Activated T-helper 2 cell treated with anti-CD3 and anti-CD28 coated beads, Interferon-gamma antibody, Interleukin-2, Interleukin-4, amounts not matched to agents 10 μg/mL and 5 μg/mL and 100 μg/mL, durations not matched to agents 14 hours and 24 hours and 36 hours (primary cell): ENCODE measurements at places on chromosomes 1 and 21.

- no peak for DNase-seq
- H3K27ac ChIP-seq, result no peak overlapping the region
- H3K27me3 ChIP-seq, result no peaks in the 10 kb centered on the region
- peaks cover 62% of the 10 kb centered on the region for H3K36me3 ChIP-seq
Observed at GRCh38 chr1:183553764-183554163, 36.5 kb downstream of the NCF2 start.

GRCh38 chr1:206713910-206714312, 29.2 kb downstream of the MAPKAPK2 start:
- no peaks in the 10 kb centered on the region for H3K27me3 ChIP-seq
- DNase-seq, result no peak
- no peak overlapping the region for H3K27ac ChIP-seq

DNA sequence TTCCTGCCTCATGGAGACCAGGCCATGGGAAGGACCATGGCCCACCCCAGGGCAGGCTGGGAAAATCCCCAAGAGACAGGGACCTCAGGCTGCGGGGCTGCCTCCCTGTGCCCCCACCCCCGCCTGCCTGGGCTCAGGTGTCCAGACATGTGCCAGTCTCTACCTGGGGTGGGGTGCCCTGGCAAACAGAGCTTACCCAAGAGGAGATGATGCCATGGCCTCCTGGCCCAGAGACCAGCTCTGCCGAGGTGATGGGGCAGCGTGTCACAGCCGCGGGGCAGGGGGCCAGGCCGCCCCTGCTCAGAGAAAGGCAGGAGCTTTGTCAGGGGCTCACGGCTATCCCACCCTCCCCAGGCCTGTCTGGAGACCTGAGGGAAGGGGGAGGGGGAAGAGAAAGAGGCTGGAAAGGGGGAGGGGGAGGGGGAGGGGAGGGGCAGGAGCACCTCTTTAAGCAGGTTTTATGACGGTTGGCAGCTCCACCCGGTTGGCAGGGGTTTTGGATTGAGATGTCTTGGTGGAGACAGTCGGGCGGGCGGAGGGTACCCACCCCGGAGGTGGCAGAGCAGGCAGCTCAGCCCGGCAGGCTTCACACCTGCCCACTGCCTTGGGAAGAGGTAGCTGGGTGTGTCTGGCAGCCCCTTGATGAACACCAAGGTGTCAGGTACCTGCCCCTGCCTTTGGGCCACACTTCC, 101.5 kb upstream of the IFFO2 start:
- H3K27ac ChIP-seq, result no peak overlapping the region
- H3K4me1 ChIP-seq, result peaks cover 9% of the 10 kb centered on the region
- peaks cover 4% of the 10 kb centered on the region for H3K36me3 ChIP-seq
- no peak for DNase-seq
- no peak overlapping the region for H3K4me3 ChIP-seq
- H3K27me3 ChIP-seq, result peaks cover 27% of the 10 kb centered on the region

GRCh38 chr1:146016891-146017290, 4.6 kb downstream of the HJV start:
- peaks cover 60% of the 10 kb centered on the region for H3K27me3 ChIP-seq
- no peak for DNase-seq
- H3K4me1 ChIP-seq, result peaks cover 15% of the 10 kb centered on the region
- H3K4me3 ChIP-seq, result no peak overlapping the region

DNA sequence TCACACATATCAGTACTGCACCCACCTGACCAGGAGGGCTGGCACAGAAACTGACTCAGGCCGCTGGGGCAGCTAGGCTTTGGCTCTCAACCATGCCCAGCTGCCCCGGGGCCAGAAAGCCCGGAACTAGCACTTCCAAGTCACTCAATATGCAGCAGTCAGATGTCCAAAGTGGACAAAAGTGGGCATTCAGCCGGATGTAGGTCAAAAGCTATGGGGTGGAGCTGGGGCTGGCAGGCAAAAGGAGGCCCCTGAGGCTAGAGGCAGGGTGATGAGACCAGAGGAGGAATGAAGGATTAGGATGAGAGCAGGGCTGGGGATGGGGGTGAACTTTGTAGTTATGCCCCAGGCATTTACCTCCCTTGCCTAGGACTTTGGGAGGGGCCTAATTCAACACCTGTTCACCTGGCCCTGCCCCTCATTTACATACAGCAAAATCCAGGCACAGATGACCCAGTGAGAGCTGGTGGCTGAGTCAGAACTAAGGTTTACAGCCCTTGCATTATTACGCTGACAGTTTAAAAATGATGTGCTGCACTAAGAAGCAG, 30.7 kb upstream of the EDN2 start:
- H3K4me3 ChIP-seq, result no peak overlapping the region
- H3K27ac ChIP-seq, result no peak overlapping the region
- peaks cover 5% of the 10 kb centered on the region for H3K4me1 ChIP-seq
- H3K27me3 ChIP-seq, result no peaks in the 10 kb centered on the region
- no peak for DNase-seq
- H3K36me3 ChIP-seq, result peaks cover 60% of the 10 kb centered on the region

DNA sequence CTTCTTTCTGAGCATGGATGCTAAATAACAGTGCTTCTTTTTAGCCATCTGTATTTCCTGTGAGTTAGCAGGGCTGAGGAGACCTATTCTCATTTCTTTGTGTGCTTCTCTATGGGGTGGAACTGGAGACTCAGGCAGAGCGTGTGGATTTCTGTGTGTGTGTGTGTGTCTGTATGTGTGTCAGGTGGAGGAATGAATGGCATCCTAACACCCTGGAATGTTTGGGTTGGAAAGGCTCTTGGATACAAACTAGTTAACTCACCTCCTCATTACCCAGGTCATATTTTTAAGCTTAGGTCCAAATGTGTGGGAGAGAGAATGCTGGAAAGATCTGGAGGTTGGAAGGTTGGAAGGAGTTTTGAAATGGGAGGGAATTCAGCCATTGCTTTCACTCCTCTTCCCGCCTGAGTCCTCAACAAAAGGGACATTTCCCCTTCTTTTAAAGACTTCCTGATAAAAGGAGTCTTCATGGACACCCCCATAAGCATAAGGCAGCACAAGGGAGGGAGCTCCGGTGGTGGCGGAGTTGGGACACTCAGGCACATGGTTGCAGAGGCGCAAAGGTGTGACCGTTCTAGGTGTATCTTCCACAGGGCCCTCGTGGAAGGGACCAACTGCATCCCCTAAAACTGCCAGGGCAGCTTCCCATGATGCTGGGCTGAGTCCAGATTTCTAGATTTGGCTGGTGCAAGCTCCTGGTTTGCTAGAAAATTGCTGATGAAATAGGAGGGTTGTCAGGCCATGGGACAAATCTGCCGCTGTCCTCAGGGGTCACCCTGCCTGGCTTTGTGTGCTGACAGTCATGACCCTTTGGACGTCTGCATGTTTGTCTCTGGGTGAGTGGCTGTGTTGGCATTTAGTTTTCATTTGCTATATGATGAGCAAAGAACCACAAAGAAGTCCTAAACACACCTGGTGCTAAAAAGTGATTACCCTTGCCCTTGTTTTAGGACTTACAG, 37.6 kb downstream of the MTARC1 start:
- no peaks in the 10 kb centered on the region for H3K27me3 ChIP-seq
- H3K4me3 ChIP-seq, result no peak overlapping the region
- H3K36me3 ChIP-seq, result no peaks in the 10 kb centered on the region
- no peak for DNase-seq
- no peak overlapping the region for H3K27ac ChIP-seq

- H3K4me3 ChIP-seq, result no peak overlapping the region
- peaks cover 12% of the 10 kb centered on the region for H3K36me3 ChIP-seq
- no peak overlapping the region for H3K27ac ChIP-seq
- peaks cover 46% of the 10 kb centered on the region for H3K4me1 ChIP-seq
- no peak for DNase-seq
Observed at GRCh38 chr21:31356440-31356839, 12.4 kb upstream of the TIAM1 start.

- H3K36me3 ChIP-seq, result no peaks in the 10 kb centered on the region
- peaks cover 57% of the 10 kb centered on the region for H3K4me1 ChIP-seq
- peak overlapping the region; percentile 11 for H3K4me3 ChIP-seq
- peak overlapping the region; percentile 67 for H3K27ac ChIP-seq
- peak; percentile 66 for DNase-seq
- H3K27me3 ChIP-seq, result no peaks in the 10 kb centered on the region
Observed at GRCh38 chr1:154463512-154463990, 38.5 kb upstream of the TDRD10 start.

- DNase-seq, result no peak
- no peak overlapping the region for H3K4me3 ChIP-seq
- H3K27ac ChIP-seq, result no peak overlapping the region
- no peaks in the 10 kb centered on the region for H3K27me3 ChIP-seq
Observed at GRCh38 chr1:67947114-67947513, 103.3 kb downstream of the DIRAS3 start.

DNA sequence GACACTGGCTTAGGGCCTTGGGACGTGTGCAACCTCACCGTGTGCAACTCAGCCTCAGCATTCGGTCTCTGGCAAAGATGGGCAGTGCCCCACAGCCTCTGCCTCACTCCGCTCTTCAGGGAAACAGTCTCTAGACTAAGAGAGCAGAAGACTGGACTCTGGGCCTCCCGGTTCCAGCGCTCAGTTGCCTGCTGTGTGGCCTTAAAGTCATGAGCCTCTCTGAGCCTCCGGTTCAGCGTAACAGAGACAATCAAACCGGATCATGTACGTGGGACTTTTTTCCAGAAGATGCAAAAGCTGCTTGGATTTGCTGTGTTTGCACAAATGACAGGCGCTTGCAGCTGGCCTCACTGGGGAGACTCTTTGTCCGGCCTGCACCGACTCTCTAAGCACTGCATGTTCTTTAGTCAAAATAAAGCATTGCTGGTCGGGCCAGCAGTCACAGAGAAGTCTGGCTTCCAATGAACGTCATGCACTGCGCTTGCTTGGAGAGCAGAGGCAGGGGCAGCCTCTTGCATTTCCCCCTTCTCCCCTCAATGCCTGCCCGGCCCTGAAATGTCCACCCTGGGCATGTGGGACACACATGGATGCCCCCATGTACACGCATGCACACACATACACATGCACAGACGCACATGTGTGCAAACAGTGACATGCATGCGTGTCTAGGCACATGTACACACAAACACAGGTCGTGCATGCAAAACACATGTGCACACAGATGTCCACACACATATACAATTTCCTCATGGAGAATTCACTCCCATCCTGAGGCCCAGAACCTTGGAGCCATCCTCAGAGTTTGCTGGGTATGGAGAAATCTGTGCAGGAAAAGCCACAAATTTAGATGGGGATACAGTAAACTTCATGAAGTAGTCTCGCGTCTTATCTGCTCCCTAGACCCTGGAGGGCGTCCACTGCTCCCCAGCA, 152.4 kb downstream of the PRDM16 start:
- no peak for DNase-seq
- no peaks in the 10 kb centered on the region for H3K36me3 ChIP-seq
- no peak overlapping the region for H3K4me3 ChIP-seq
- H3K4me1 ChIP-seq, result no peaks in the 10 kb centered on the region

DNA sequence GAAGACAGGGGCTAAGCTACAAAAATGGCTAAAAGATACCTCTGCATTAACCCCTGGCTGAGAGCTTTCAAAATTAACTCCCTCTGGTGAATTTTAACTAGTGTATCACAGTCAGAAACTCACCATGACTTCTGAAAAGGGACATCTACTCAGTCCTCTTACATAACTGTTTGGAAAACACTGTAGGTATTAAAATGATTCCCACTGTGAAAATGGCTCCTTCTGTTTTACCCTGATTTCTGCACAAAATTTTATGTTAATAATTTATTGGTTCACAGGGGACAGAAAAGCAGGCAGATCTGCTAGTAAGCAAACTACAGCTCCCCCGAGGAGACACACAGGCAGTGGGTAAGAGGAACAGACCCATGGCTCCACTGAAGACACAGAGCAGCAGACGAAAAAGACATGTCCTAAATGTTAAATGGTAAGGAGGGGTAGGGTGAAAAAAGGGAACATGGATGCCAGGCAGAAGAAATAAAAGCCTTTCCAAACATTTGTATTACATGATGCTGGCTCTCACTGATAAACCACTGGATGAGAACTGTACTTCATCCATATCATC, 111.7 kb downstream of the SLC45A1 start:
- no peak overlapping the region for H3K27ac ChIP-seq
- no peak for DNase-seq
- peaks cover 68% of the 10 kb centered on the region for H3K4me1 ChIP-seq
- peaks cover 40% of the 10 kb centered on the region for H3K36me3 ChIP-seq

- no peak for DNase-seq
- H3K27me3 ChIP-seq, result peaks cover 38% of the 10 kb centered on the region
- peaks cover 4% of the 10 kb centered on the region for H3K4me1 ChIP-seq
- no peaks in the 10 kb centered on the region for H3K36me3 ChIP-seq
- H3K4me3 ChIP-seq, result no peak overlapping the region
Observed at GRCh38 chr1:112335351-112335750, 60.7 kb upstream of the CTTNBP2NL start.

GRCh38 chr1:112687361-112687760, 12.9 kb downstream of the MOV10 start:
- DNase-seq, result no peak
- no peak overlapping the region for H3K27ac ChIP-seq
- H3K4me3 ChIP-seq, result no peak overlapping the region

DNA sequence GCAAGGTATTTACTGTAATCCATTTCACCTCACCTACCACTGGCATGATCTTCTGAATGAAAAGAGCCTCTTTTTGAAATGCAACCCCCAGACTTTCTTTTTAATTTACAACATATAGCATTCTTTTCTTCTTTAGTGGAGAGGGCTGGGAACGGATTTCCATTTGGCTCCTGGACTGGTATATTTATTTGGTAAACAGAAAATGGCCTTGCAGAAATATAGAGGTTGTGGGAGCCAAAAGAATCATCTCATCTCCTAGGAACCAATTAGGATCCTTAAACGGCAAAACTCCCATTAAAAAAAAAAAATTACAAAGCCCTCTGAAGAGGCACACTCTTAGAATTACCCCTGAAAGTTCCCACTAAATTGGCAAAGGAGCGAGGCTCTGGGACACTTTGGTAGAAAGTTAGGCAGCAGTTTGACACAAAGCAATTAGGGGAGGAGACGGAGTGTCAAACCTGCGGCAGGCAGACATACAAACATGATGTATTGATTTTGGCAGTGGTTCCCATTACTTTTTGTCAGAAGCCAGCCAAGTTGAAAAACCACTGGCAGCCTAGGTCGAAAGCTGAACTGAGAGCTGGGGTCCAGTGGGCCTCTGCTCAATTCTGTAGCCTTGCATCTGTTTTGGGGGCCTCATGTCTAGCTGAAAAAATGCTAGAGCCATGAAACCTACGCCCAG, 135.1 kb upstream of the MAGI3 start:
- no peak overlapping the region for H3K27ac ChIP-seq
- H3K27me3 ChIP-seq, result peaks cover 16% of the 10 kb centered on the region
- no peaks in the 10 kb centered on the region for H3K36me3 ChIP-seq
- DNase-seq, result no peak
- H3K4me3 ChIP-seq, result no peak overlapping the region
- no peaks in the 10 kb centered on the region for H3K4me1 ChIP-seq

DNA sequence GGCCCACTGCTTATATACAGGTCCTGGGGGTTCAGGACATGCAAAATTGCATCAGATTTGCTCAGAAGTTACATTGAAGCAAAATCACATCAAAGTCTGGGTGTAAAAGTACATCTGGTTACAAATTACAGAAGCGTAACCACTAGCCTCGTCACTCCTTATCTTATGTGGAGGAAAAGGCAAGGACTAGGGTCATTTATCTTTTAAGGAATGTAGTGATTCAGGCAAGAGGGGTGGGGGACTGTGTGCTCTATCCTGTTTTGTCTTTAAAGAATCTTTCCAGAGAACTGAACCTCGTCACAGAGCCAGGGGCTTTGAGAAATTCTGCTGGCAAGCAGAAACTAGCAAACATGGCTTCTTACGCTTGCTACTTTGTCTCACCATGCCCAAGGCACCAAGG, 61.1 kb upstream of the RAB4A start:
- H3K27me3 ChIP-seq, result peaks cover 5% of the 10 kb centered on the region
- no peaks in the 10 kb centered on the region for H3K36me3 ChIP-seq
- DNase-seq, result no peak
- no peak overlapping the region for H3K27ac ChIP-seq

GRCh38 chr1:109265016-109265415, 15.7 kb downstream of the CELSR2 start:
- H3K36me3 ChIP-seq, result no peaks in the 10 kb centered on the region
- no peak overlapping the region for H3K27ac ChIP-seq
- H3K27me3 ChIP-seq, result no peaks in the 10 kb centered on the region
- DNase-seq, result no peak
